ENCODE measurements at places on chromosomes 16 and 17.

DNA sequence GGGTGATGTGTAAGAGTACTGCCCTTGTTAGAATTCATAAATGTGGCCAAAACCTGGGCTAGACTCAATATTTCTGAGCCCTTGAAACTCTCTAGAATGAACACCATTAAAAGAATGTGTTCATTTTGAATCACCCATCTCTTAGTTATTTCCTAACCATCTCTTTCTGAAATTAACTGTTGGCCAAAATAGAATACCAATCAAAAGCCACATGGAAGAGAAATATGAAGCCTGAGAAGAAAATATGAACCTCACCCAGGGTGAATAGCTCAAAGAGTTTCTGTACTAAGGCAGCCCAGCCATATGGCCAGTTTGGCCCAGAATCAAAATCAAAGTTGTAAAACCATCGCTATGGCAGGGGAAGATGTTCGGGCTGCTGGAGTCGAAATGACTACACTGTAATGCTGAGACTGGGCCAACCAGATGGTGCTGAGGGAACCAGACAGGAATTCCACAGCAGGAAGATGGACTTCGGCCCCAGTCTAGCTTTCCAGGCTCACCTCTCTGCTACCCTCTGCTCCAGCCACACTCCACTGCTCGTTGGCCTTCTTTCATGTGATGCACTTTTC lies 154.3 kb upstream of the ZFHX3 start:
- H3K27me3 ChIP-seq, result no peaks in the 10 kb centered on the region
- H3K4me3 ChIP-seq, result no peak overlapping the region
- H3K36me3 ChIP-seq, result no peaks in the 10 kb centered on the region
- H3K27ac ChIP-seq, result no peak overlapping the region
- peak; percentile 55 for DNase-seq
- peaks cover 18% of the 10 kb centered on the region for H3K4me1 ChIP-seq

DNA sequence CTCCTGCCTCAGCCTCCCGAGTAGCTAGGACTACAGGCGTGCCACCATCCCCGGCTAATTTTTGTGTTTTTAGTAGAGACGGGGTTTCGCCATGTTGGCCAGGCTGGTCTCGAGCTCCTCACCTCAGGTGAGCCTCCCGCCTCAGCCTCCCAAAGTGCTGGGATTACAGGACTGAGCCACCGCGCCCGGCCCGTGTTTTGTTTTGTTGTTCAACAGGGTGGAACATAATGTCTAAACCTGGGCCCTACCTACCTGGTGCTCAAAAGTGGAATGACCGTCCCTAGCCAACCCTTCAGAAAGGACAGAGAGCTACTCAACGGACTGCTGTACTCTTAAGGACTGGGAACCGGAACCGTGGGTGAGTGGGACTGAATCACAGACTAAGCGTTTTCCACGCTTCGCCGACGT lies 772 bp upstream of the KIF22 start:
- peak overlapping the region; percentile 64 for H3K4me3 ChIP-seq
- DNase-seq, result no peak
- peaks cover 62% of the 10 kb centered on the region for H3K4me1 ChIP-seq
- H3K36me3 ChIP-seq, result no peaks in the 10 kb centered on the region
- no peaks in the 10 kb centered on the region for H3K27me3 ChIP-seq
- H3K27ac ChIP-seq, result peak overlapping the region; percentile 83

GRCh38 chr17:37079735-37080134 lies 131.0 kb downstream of the AATF start:
- peaks cover 8% of the 10 kb centered on the region for H3K4me1 ChIP-seq
- no peaks in the 10 kb centered on the region for H3K27me3 ChIP-seq
- no peaks in the 10 kb centered on the region for H3K36me3 ChIP-seq
- no peak overlapping the region for H3K4me3 ChIP-seq

DNA sequence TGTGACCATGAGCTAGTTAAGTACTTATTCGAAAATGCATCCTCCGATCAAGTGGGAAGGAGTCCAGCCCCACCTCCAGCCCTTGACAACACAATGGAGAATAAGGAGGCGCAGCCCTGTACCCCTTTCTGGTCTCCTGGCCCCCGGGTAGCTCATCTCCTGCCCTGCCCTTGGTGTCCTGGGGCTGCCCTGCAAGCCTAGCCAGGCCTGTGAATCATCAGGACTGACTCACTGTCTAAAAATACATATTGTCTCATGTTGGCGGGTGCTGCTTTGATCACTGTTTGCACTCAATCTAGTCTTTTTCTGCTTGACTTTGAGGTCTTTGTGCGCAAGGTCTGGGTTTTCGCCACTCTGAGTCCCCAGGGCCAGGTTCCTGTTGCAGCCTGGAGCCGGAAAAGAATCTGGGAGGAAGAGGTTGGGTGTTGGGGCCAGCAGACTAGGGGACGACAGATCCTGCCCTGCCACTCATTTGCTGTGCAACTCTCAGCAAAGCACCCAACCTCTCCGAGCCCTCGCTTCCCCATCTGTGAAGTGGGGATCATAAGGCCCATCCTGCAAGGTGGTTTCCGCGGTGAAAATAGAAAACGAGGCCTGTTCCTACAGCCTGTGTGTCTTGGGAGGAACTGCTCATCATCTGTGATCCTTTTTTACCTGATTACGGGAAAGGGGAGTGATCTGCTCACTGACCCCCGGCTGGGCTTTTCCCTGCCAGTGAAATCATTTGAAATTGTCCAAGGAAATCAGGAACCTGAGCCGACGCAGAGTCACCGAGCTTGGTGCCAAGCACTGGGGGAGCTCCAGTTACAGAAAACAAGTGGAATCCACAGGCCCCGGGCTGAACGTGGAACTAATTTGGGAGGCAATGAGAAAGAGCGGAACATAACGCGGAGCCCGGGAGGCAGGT lies 230.4 kb downstream of the PARN start:
- DNase-seq, result peak; percentile 99
- H3K27me3 ChIP-seq, result no peaks in the 10 kb centered on the region
- peak overlapping the region; percentile 95 for H3K27ac ChIP-seq
- H3K4me3 ChIP-seq, result peak overlapping the region; percentile 47
- peaks cover 96% of the 10 kb centered on the region for H3K4me1 ChIP-seq

- H3K4me1 ChIP-seq, result no peaks in the 10 kb centered on the region
- no peak for DNase-seq
- peaks cover 68% of the 10 kb centered on the region for H3K27me3 ChIP-seq
- H3K4me3 ChIP-seq, result no peak overlapping the region
These were observed 496.2 kb upstream of the ZFHX3 start for GRCh38 chr16:73543970-73544599.

DNA sequence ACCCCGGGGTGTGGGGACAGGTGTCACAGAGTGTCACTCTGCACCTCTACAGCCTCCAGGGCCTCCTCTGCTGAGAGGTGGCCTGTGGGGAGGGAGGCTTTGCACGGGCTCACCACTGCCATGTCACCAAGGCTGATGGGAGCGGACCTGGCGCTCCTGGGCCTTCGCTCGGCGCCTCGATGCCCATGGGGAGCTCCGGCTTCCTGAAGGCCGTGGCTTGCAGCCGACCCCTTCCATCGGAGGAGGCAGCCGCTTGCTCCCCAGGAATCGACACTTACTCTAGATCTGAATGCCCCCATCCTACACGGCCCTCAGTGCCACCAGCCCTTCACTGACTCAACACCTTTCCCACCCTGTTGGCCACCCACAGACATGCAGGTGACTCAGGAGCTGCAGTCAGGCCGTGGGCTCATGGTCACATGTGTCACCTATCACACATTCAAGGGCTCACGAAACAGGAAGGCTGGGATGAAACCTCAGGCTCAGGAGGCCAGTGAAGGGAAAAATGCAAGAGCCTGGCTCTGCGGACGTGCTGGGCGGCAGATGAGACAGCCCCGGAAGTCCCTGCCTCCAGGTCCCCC lies 11.9 kb downstream of the LGALS3BP start:
- no peak overlapping the region for H3K4me3 ChIP-seq
- no peaks in the 10 kb centered on the region for H3K27me3 ChIP-seq
- peaks cover 3% of the 10 kb centered on the region for H3K36me3 ChIP-seq
- H3K27ac ChIP-seq, result no peak overlapping the region

DNA sequence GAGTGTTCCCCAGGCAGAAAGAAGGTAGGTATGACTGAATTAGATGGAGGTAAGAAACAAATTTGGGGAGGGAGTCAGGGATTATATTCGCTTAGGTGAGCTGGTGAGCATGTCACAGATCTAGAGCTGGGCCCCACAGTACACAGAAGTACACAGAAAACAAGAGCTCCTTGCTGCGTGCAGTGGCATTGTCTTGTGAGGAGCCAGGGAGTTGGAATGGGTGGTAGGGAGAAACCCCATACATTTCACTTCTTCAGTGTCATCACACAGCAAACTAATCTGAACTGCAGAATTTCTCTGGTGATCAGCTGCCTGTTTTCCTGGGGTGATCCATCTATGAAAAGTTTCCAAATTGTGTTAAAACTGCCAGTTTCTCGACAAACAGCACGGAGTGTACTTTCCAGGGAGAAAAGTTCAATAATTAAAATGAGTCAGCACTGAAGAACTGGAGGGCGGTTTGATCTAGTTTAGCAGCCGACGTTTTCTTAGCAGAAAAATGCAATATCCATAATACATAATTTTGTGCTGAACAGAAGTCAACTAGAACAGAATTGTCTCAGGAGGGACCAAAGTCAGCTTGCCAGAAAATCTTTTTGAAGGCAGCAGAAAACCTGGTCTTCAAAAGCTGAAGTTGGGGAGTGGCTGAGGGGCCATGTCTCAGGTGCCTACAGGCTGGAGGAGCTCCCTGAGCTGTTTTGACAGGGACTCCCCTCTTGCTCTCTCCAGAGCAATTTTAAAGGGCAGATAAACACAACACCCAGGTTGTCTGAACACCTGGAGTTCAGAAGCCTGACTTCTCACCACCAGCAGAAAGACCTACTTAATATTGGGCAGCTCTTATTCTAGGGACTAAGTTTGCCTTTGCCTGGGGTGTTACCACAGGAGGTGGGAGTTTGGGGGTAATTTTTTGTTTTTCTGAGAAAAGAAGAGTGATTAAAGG lies 448.6 kb downstream of the CA10 start:
- H3K36me3 ChIP-seq, result no peaks in the 10 kb centered on the region
- no peak overlapping the region for H3K4me3 ChIP-seq

DNA sequence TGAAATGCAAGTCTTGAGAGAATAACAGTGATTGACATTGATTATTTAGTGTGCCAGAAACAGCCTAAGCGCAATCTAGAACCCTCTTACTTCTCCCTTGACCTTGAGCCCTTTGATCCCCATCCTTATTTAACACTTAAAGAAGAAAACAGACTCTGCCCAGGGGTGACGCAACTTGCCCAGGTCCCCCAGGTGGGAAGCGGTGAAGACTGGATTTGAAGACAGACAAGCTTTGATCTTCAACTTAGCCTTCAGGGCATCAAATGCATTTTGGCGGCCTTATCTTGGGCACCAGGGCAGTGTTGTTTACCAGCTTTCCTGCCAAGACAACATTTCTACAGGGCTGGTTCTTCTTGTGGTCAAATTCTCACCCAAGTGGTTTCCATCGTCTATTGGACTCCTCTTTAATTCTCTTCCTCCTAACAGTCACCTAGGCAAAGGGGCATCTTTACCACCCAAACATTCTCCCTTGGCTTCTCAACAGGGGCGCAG lies 8.9 kb upstream of the CIITA start:
- peaks cover 5% of the 10 kb centered on the region for H3K27me3 ChIP-seq
- H3K4me1 ChIP-seq, result peaks cover 39% of the 10 kb centered on the region
- H3K27ac ChIP-seq, result no peak overlapping the region
- DNase-seq, result no peak
- H3K4me3 ChIP-seq, result no peak overlapping the region
- H3K36me3 ChIP-seq, result no peaks in the 10 kb centered on the region

GRCh38 chr16:66057057-66057456 lies 309.4 kb upstream of the CDH5 start:
- DNase-seq, result no peak
- H3K27me3 ChIP-seq, result peaks cover 27% of the 10 kb centered on the region
- no peak overlapping the region for H3K27ac ChIP-seq
- no peaks in the 10 kb centered on the region for H3K4me1 ChIP-seq

DNA sequence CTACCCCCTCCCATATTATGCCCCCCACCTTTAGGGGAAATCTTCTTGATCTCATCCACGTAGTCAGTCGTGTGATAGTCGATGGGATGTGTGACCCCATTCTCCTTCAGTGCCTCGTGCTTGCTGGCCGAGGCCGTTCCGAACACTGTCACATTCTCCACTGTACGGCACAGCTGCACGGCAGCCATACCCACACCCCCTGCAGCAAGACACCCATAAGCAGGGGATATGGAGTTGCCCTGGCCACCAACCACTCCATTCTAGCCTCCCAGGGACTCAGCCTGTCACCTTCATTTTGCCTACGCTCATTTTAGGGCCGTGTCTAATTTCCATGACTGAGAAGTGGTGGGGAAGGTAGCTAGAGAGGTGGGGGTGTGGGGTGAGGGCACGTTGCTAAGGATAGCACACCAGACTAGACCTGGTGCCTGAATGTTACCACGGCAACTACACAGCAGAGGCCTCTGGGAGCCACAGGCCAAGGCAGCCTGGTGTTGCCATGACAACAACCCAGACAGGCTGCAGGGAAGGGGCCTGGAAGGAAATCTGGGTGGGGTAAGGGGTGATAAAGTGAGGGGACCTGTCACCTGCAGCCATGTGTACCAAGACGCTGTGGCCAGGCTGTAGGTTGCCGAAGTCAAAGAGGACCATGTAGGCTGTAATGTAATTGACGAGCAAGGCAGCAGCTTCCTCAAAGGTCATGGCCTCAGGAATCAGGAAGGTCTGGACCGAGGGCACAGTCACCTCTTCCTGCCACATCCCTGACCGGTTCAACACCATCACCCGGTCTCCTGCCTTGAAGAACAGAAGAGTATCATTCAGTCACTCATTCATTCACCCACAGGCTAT lies 4.0 kb downstream of the VAT1 start:
- H3K27me3 ChIP-seq, result no peaks in the 10 kb centered on the region
- H3K4me3 ChIP-seq, result no peak overlapping the region
- H3K4me1 ChIP-seq, result peaks cover 62% of the 10 kb centered on the region
- DNase-seq, result no peak
- peaks cover 63% of the 10 kb centered on the region for H3K36me3 ChIP-seq

DNA sequence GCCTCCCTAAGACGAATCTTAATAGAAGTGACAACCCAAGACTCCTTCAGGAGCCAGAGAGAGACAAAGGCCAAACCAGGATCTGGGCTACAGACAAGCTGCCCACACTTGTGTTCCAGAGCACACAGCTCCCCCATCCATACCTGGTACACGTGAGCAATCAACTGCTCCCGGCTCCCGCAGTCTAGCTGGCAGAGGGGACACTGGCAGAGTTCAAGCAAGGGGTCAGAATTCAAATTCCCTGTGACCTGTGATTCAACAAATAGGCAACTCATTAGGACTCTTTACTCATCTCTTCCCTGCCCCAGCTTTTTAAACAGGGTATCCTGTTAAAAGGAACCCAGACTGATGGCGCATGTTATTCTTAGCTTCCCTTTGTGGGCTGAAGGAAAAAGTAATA lies 18.2 kb downstream of the ATXN1L start:
- peaks cover 5% of the 10 kb centered on the region for H3K4me1 ChIP-seq
- no peak overlapping the region for H3K4me3 ChIP-seq
- H3K27ac ChIP-seq, result no peak overlapping the region
- no peak for DNase-seq
- H3K36me3 ChIP-seq, result peaks cover 23% of the 10 kb centered on the region

GRCh38 chr16:89201439-89202377 lies 1.4 kb upstream of the SLC22A31 start:
- H3K36me3 ChIP-seq, result no peaks in the 10 kb centered on the region
- H3K4me3 ChIP-seq, result peak overlapping the region; percentile 62
- H3K27ac ChIP-seq, result peak overlapping the region; percentile 82
- peak; percentile 78 for DNase-seq
